ENCODE measurements at places on chromosomes 4 and X.

DNA sequence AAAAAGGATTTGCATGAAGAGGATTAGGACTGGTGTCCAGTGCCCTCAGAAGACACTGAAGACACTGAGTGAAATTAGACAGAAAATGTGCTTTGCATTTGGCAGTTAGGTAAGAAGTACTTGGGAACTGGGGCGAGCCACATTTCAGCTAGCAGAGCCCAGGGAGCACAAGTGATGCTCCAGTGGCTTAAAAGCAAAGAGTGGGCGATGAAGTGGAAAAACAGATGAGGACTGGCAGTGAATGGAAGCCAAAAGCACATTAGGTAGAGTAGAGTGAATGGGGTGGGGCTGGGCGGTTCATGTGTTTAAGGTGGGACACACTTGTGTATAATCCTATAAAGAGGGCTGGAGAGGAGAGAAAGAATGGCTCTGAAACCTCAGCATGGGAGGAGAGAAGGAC is 18.4 kb downstream of the DCLK2 start:
- DNase-seq: no peak

- DNase-seq: peak; percentile 21
These were observed 37.5 kb downstream of the PNPLA4 start for GRCh38 chrX:7889680-7890079.

- DNase-seq: peak; percentile 63
These were observed 62.9 kb upstream of the FRAS1 start for GRCh38 chr4:77994194-77994721.

GRCh38 chrX:30888526-30889146 is 418 bp downstream of the TAB3 start:
- DNase-seq: peak; percentile 19

GRCh38 chrX:24168807-24169206 is 19.3 kb downstream of the ZFX start:
- DNase-seq: no peak

DNA sequence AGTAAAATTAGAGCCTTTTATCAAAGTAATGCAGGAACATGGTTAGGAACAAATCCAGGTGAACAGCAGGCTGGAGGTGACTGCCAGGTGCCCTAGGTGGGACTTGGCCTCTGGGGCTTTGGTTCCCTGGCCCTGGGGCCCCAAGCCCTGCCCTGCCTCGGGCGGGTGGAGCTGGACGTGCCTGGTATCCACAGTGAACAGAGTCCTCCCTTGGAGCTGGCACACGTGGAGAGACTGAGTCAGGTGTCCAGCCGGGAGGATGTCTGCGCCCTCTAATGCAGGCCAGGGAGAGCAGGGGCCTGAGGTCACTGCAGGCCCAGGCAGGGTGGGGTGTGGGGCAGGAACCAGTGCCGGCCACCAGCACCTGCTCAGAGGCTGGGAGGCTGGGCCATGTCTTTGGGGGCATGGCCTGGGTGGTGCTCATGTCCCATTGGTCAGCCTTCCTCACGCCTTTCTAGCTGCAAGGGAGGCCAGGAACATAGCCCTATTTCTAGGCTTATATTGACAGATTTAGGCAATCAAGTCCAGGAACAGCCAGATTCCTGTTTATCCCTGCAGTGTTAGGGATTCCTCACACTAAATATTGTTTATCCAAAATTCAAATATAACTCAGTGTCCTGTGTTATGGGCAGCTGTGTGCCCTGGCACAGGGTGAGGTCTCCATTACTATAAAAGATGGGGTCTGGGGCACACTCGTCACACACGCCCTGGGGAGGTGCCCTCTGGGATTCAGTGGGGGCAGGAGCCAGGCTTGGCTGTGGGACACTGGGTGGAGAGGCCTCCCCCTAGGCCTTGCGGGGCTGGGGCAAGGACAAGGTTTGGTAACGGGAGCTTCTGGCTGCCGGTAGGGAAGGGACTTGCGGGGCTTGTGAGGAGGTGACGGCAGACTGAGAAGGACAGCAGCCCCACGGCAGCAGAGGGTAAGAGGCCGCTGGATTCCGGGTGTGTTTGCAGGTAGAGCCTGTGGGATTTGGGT is 14.3 kb upstream of the NAT8L start:
- no peak for DNase-seq

- no peak for DNase-seq
These were observed 57.0 kb upstream of the MSN start for GRCh38 chrX:65610481-65610880.

GRCh38 chr4:10181745-10182445 is 65.3 kb upstream of the WDR1 start:
- DNase-seq: no peak

DNA sequence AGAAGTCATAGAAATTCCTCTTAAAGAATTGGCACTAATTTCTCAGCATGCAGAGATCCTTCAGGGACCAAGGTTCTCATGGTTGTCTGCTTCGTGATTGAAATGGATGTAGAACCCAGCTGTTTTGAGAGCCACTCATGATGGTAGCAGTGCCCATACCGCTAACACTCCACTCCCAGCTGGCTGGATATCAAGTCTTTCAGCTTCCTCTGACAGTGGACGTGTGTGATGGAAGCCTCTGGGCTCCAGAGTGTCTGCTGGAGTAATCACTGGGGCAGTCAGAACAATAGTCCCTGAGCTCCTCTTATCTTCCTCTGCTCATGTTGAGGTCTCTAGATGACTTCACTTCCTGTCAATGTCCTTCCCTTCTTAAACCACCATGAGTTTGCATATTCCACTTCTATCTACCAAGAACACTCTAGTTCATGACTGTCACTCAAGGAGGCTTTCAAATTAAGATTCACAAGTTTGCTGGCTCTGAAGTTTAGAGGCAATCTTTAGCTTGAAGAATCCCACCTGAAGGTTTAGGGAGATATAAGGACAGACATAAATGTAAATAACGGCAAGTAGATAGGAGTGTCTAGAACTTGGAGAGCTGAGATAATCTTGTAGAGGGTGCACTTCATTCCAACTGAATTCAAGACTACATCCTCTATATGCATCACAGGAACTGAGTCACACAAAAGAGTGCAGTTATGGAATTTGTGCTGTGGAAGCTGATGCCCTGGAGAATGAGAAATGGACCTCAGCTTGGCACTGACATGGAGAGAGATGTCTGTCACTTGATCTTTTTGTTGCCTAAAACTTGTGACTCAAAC is 64.5 kb upstream of the WDR1 start:
- peak; percentile 90 for DNase-seq

- no peak for DNase-seq
These were observed 69.7 kb upstream of the EGFL6 start for GRCh38 chrX:13499736-13500135.

- DNase-seq: no peak
These were observed 9.6 kb upstream of the YTHDC1 start for GRCh38 chr4:68359508-68359907.

- no peak for DNase-seq
These were observed 125.0 kb downstream of the PPP3CA start for GRCh38 chr4:101222156-101222845.

GRCh38 chr4:125198916-125199315 is 115.8 kb upstream of the FAT4 start:
- peak; percentile 4 for DNase-seq

GRCh38 chr4:71186257-71186565 is 152.6 kb upstream of the SLC4A4 start:
- DNase-seq: no peak
